ENCODE measurements at places on chromosomes 13 and 19.

DNA sequence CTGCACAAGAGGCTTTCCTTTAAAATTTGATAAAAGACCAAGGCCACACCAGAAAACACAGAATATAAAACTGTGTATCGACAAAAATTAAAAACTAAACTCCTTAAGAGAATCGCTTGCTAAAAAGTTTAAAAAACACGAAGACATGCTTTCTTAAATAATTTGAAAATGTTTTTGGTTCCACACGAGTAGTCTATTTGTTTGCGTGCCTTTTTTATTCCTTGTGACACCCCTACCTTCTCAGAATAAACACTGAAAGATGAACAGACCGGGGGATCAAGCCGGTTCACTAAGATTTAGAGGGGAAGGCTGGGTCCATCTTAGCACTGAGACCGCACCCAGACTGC lies 256.4 kb upstream of the STARD13 start:
- DNase-seq: no peak

DNA sequence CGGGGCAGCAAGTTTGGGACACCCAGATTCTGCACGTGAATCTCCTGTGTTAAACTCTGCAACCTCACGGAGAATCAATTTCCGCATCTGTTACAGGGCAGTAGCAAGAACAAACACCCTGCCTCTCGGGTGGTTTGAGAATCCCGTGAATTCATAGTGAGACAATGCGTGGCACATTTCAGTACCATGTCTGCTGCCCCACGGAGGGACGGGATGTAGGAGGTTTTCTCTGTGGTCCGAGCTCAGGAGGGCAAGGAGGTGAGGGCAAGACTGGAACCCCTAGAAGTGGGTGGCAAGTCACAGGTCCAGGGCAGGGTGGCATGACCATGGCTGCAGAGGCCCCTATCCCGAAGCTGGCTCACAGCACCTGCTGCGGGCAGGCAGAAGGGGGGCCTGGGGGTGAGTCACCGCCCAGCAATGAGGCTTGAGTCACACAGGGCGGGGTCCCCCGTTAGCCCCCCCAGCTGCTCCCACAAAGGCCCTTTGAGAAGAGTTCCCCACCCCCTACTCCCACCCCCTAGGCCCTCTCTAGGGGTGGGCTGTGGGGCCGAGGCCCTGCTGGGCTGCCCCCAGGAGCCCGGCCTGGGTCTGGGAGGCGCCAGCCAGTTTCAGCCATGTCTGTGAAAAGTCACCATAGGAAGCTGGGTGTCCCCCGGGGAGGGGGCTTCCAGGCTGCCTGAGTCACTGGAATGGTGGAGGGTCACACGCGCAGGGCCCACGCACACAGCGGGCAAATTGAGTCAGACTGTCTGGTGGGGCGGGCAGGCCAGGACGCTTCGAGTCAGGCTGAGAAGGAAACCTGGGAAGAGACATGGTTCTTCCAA lies 25.8 kb upstream of the NANOS3 start:
- no peak for DNase-seq

DNA sequence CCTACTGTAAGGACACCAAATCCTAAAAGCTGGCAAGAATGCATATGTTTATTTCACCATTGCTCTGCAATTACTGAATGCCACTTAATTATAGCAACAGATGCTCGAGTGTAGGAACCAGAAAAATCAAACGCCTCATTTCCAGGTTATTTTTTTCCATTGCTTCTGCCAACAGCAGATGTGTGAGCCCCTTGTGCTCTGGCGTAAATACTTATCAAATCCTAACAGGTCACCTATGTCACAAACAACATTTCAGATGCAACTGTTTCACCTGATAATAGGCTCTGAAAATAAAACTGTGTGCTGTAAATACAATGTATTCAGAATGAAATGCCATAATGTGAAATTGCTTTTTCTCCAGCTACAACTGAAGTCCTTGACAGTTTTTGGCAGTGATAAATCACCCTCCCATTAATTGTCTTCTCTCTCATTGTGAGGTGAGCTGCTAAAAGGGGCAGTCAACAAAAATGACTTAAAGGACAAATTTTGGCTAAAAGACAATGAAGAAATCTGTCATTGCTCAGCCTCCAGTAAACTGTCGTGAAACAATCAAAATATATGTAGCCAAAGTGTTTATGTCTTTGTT lies 344.0 kb downstream of the DACH1 start:
- DNase-seq: no peak

DNA sequence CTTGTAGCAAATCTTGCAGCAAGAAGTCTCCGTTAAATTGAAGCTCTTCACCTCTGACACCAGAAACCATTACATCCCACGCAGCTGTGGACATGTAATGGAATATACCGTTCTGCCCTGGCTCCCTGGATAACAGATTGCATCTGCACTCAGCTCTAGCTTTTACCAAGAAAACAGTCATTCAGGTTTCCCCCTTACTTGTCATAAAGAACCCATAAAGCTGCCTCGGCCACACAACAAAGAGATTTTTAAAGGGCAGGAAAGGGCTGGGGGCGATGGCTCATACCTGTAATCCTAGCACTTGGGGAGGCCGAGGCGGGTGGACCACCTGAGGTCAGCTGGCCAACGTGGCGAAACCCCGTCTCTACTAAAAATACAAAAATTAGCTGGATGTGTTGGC lies 127.6 kb upstream of the RFC3 start:
- no peak for DNase-seq

DNA sequence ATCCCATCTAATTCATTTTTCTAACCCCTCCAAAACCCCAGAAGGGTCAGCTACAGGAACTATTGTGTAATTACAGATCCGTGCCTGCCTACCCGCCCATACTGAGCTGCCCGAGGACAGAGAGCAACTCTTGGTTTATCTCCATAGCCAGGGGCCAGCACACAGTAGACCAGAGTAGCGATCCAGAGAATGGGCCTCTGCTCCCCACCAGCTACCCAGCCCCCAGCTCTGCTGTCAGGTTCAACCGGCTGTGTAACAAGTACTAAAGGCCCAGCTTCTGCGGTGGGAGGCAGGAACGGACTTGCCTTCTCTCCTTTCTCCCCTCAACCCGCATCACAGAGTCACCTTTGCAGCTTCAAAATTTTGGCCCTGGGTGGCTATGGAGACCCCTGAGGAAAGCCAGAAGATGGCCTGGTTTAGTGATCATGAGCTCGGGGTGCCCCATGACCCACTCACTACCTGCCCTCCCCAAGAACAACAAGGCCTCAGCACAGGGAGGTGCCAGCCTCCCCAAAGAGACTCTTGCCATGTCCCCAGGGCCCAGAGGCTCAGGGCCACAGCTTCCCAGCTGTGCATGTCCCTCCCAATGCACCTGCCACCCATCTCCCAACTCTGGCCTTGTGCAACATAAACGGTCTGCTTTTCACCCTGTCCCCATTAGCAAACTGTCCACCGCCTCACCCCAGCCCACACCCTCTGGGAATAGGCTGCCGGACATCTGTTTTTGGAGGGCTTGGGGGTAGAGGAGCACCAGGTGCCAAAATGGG lies 5.7 kb downstream of the CALM3 start:
- no peak for DNase-seq

DNA sequence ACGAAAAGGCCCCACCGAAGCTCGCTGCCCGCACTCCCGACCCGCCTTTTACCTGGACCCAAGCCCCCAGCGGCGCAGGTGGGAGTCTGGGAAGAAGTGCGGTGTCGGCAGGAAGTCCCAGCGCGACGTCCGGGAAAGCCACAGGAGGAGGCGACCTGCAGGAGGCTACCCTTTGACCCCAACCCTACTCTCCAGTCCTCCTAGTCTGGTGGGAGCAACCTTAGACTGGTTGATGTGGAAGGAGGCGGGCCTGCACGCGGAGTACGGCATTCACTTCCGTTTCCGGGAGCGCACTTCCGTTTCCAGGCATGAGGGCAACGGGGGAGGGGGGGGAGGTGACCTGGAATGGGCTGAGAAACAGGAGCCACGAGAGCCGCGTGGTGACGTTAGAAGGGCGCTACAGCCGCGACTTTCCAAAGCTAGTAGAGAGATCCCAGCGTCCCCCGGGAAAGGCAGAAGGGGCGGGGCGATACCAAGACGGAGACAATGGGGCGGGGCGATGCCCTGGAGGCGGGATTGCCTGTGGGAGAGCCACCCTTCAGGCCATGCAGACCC lies 28.5 kb downstream of the ZNF266 start:
- peak; percentile 6 for DNase-seq

DNA sequence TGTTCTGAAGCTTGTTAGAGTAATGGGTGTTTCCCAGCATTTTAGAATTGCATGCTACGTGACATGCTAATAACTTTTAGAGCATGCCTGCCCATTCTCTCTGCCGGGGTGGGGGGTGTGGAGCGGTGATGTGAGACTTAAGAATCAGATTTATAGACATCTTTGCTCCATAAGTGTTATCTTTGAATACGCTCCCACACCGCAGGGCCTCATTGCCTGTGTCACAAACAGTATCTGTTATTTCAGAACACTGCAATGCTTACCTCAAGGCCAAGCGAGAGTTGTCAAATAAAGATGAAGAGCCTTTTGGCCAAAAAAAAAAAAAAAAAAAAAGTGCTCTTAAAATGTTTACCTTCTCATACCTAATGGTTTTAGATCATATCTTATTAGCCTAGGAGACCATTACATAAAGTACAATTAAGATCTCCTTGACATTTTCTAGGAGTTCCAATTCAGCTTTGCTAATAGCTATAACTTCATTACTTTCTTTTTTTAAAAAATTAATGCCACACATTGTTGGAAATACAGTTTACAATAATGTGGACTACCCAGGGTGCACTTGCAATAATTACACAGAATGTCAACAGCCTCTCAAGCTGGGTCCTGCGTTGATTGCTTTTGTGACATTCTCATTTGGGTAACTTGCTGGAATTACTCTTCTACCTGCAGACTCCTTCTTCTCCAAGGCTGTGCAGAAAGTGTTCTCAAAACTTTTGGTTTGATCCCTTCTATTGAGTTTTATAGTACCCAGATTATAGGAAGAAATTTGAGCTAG lies 525.3 kb downstream of the KLF12 start:
- DNase-seq: no peak

GRCh38 chr19:34712395-34713261 lies 21.4 kb upstream of the ZNF181 start:
- peak; percentile 20 for DNase-seq

- no peak for DNase-seq
Observed at GRCh38 chr19:38321646-38322196, 2.1 kb downstream of the KCNK6 start.

DNA sequence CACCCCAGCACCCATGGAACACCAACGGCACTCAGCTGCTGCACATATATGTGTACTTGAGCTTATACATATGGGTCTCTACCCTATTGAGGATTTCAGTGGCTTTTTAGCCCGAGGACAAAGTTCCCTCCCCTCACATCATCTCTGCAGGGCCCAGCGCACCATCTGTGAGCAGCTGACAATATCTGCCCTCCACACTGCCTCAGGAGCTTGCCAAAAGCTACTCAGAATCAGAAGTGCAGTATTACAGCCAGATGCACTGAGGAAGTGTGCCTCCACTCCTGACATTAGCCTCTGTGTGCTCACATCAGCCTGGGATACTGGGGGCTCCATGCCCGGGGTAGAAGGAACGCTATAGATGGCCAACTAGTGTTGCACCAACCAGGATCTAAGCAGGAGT lies 903.9 kb downstream of the UQCRFS1 start:
- DNase-seq: no peak

DNA sequence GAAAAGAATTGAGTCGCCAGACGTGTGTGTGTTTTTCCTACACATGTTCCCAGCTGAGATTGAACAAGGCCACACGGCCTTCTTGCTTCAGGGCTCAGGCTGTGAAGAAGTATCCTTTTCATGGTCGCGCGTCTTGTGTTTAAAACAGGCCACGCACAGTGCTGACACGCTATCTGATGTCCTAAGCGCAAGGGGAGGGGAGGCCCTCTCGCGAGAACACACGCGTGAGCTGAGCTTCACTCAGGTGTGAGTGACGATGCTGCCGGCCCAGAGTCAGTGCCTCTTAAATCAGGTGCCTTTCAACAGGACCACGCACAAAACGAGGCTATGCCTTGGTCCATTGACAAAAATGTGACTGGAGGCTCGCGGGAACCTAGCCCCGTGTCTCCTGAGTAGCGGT lies 103.7 kb downstream of the TEX29 start:
- no peak for DNase-seq

DNA sequence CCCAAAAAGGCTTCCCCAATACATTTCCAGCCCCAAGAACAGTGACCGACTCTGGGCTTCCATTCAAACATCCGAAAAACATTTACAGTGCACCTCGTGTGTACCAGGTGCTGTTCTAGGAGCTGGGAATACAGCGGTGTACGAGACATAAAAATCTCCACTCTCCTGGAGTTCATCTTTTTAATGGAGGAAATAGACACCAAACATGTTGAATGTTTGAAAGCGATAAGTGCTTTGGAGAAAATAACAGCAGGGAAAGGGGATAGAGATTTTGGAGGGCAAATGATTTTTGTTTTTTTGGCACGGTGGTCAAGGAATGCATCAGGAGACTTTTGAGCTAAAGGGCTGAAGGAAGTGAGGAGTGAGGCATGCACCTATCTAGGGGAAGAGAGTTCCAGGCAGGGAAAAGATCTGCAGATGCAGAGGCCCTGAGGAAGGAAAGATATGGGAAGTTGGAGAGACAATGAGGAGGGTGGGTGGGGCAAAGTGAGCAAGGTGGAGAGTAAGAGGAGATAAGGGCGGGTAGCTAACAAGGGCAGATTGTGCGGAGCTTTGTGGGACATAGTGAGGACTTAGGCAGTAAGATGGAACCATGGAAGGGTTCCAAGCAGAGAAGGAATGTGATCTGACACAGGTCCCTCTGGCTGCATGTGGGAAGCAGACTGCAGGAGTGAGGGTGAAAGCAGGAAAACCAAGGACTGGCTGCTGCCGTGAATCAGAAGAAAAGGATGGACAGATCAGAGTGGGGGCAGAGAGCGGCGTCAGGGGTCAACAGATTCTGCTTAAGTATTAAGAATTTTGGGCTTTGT lies 703 bp upstream of the FBL start:
- DNase-seq: no peak

DNA sequence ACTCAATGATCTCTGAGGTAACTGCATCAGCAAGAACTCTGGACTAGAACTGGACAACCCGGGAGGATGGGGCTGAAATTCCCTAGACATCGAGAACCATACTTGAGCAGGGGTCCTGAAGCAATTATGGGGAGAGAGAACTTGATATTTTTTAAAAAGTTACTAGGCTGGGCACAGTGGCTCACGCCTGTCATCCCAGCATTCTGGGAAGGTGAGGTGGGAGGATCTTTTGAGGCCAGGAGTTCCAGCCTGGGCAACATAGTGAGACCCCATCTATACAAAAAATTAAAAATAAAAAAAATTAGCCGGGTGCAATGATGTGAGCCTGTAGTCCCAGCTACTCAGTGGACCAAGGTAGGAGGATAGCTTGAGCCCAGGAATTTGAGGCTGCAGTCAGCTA lies 2.3 kb upstream of the DNAJB1 start:
- DNase-seq: no peak

GRCh38 chr19:55354698-55355212 lies at the start of gene COX6B2:
TSS of gene COX6B2 (minus strand) at chr19:55354719. CDS start at chr19:55354521, 198 bp downstream.
- no peak for DNase-seq

GRCh38 chr19:23587546-23587945 lies 99.5 kb downstream of the ZNF675 start:
- DNase-seq: no peak

GRCh38 chr19:18304208-18304457 lies 18.7 kb downstream of the LSM4 start:
- DNase-seq: no peak

Data from stimulated activated CD8-positive, alpha-beta memory T cell treated with anti-CD3 and anti-CD28 coated beads, Interleukin-4, amount 100 ng/mL, for 1 hour (primary cell).